ENCODE measurements at places on chromosomes 4 and X. TPM values are rescaled to one million over a fixed set of nuclear protein-coding genes. Genes with fewer than 3 reads are reported as not detected.

The VCX3A gene
- not detected for total RNA-seq

The MAOB gene
- 0.39 TPM for total RNA-seq

The HERC5 gene
- total RNA-seq, result 0.08 TPM

The NAP1L2 gene
- total RNA-seq, result not detected

The PGRMC2 gene
- total RNA-seq, result 96.9 TPM

The PAGE1 gene
- total RNA-seq, result not detected

The ATP6AP2 gene
- total RNA-seq, result 141 TPM

The MSL3 gene
- 25.0 TPM for total RNA-seq

The LEF1 gene
- 12.9 TPM for total RNA-seq

The ZNF718 gene
- total RNA-seq, result 5.9 TPM

The C1QTNF7 gene
- total RNA-seq, result 1.5 TPM

The RNF175 gene
- 9.4 TPM for total RNA-seq

The CLIC2 gene
- total RNA-seq, result 0.88 TPM

The IL2 gene
- not detected for total RNA-seq

The SCRG1 gene
- not detected for total RNA-seq

Measured in epithelial cell of alveolus of lung (primary cell).